ENCODE measurements at places on chromosomes 1 and 21.

DNA sequence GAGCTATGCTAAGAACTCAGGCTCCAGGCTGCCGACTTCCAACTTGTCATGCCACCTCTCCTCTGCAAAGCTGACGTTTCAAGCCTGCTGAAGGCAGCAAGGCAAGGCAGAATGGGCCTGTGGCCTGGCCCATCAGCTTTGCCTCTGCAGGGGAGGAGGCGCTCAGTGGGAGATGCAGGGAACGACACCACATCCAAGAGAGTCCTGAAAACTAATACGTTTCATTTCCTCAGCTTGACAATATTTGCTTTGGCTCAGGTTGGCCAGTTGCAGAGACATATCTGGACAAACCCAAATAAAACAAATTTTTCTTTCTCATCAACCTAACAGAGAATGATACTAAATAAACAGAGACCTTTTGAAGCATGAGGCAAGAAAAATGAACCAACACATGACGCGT lies 35.3 kb downstream of the BEND5 start:
- no peak for DNase-seq

DNA sequence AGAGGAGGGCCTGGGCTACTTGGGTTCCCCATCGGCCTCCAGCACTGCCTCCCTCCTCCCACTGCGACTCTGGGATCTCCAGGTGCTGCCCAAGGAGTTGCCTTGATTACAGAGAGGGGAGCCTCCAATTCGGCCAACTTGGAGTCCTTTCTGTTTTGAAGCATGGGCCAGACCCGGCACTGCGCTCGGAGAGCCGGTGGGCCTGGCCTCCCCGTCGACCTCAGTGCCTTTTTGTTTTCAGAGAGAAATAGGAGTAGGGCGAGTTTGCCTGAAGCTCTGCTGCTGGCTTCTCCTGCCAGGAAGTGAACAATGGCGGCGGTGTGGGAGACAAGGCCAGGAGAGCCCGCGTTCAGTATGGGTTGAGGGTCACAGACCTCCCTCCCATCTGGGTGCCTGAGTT lies 24.4 kb downstream of the EIF2D start:
- DNase-seq = no peak

GRCh38 chr1:38992412-38993111 lies 1.5 kb downstream of the AKIRIN1 start:
- no peak for DNase-seq

DNA sequence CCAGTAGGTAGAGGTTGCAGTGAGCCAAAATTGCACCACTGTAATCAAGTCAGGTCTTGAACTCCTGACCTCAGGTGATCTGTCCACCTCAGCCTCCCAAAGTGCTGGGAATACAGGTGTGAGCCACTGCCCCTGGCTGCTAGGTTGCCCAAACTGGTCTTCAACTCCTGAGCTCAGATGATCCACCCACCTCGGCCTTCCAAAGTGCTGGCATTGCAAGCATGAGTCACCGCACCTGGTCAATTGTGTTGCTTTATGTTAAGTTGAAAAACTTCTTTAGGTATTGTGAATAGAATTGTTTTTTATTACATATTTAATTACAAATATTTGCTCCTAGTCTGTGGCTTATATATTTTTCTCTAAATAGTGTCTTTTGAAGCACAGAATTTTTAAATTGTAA lies 80.5 kb downstream of the PRKAB2 start:
- no peak for DNase-seq

DNA sequence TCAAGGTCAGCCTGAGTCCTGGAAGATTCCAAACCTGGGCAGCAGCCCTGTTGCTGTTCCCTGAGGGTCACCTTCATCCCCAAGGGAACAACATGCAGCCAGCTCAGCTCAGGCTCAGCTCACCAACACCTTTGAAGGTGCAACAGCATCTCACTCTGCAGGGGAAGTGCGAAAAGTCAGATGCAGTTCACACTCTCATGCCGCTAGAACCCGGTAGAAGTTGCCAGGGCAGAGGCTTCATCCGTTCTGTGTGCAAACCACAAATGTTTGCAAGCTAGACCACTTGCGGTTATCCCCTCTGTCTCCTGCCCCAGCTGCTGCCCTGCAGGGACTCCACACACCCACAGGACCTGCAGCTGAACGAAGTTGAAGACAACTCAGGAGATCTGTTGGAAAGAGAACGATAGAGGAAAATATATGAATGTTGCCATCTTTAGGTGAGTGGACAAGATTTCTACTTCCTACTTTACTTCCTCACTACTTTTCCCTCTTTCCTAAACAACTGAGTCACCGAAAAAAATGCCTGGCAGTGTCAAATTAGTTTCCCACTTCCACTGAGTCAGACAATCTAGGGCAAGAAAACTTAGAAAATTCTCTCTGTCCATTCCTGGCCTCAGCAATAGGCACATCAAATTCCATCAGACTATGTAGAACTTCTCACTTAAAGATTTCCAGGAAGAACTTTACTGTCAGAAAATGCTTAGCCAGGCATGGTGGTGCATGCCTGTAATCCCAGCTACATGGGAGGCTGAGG lies 1.8 kb upstream of the FCRL6 start:
- no peak for DNase-seq

GRCh38 chr1:104196136-104196535 lies 446.4 kb downstream of the AMY1C start:
- DNase-seq = no peak

DNA sequence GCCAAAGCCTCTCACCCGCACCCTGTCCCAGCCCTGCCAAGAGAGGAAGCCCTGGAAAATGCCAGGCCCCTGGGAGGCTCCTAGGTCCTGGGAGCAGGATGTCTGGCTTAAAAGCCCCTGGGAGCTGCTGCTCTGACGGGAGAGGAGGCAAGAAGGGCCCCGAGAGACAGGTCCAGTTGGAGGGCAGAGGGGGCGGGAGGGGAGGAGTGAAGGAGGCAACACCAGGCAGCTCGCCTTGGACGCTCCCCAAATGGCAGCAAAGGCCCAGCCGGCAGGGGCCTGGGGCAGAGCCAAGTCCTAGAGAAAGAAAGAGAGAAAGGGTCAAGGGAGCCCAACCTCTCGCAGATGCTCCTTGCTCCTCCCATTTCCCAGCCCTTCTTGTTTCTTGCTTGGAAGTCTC lies 6.8 kb downstream of the ETV3L start:
- DNase-seq = no peak

GRCh38 chr1:67372136-67372535 lies 58.1 kb downstream of the SERBP1 start:
- DNase-seq = no peak

GRCh38 chr1:9701665-9702064 lies 50.1 kb downstream of the PIK3CD start:
- no peak for DNase-seq

DNA sequence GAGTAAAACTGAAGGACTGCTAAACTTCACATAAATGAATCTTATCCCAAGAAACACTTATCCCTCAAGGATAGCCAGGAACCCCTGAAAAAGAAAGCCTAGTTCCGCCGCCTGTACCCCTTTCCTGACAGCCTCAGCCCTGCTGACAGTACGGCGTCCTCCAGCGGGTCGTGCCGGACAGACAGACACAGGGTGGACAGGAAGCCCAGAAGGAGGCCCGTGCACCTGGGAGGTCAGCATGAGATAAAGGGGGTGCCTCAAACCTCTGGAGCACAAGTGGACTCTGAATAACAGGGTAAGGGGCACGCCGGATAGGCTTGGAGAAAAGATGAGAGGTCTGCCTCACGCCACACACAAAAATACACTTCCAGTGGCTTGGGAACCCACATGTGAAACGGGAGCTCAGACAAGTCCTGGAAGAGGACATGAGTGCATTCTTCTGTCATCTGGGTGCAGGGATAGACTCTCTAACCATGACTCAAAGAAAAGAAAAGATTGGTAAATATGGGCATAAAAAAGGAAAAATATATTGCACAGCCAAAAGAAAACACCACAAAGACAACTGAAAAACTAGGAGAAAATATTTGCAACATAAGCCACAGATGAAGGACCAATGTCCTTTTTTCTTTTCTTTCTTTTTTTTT lies 17.3 kb upstream of the ADARB1 start:
- no peak for DNase-seq

DNA sequence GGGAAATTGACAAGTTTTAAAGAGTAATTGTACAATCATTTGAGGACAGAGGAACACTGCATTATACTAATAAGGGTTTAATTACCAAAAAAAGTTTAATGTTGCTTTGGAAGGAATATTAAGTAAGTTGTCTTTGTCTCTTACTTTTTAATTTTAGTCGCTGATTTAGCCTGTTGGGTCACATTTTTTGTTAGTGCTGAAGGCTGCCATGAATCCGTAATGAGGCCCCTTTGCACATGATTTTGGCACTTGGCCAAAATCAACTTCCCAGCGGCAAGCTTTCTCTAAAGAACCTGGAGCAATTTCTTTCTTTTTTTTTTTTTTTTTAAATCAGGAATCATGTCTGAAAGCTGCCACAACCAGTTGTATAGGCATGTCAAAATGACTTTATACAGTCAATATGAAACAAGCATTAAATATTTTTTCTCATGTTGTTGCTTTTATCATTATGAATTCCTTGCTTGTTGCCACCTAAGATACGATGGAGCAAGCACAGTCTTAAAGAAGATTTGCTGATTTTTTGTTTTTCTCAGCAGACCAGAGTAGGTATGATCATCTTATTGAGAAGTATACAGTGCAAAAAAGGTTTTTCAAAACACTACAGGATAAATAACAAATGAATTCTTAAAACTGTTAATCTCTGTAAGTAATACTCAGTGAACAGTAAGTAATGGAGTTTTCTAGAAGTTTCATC lies 690.4 kb downstream of the USP25 start:
- DNase-seq = peak; percentile 16

DNA sequence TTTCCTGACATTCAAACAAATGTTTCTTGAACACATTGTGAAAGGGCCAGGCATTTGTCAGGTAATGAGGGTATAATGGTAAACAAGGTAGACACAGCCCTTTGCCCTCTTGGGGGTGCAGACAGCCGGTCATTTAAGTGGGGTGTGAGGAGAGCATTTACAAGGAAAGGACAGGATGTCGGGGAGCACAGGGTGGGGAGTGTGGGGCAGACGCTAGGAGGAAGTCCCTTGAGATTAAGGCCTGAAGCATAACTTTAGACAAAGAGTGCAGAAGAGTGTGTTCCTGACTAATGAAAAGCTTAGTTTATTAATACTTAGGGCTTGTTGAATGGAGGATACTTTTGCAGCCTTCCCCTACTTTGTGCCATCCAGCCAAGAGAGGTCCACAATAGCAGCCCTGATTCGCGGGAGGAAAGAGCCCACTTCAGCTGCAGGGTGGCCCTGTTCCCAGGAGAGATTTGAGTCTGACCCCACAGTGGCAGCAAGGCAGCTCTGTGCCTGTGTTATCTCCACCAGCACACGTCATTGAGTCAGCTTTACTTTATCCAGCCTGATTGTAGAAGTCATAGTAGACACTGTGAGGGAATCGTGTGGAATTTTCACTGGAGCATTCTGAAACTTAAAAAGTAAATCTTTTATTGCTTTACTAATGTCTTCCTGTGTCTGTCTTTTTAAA lies 35.1 kb downstream of the MPZL1 start:
- DNase-seq = peak; percentile 59

- DNase-seq = no peak
Measured at GRCh38 chr1:154628121-154628405, 20.1 kb upstream of the ADAR start.

DNA sequence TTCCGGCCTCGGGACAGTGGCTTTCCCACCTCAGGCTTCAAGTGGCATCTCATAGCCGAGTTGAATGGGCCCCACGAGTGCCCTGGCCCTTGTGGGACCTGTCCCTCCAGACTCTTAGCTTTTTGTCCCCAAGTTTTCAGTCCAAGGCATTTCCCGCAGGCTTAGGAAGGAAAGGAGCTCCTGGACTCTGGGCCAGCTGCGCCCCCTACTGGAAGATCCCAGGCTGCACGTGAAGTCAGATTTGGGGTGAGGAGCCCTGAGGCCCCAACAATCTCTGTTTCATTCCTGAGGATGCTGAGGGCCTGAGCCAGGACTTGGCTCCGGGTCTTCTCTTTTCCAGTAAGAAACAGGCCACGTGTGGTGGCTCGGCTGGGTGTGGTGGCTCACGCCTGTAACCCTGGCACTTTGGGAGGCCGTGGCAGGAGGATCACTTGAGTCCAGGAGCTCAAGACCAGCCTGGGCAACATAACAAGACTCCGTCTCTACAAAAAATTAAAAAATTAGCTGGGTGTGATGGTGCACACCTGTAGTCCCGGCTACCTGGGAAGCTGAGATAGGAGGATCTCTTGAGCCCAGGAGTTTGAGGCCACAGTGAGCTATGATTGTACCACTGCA lies 67.4 kb downstream of the ARHGEF10L start:
- DNase-seq = peak; percentile 47

DNA sequence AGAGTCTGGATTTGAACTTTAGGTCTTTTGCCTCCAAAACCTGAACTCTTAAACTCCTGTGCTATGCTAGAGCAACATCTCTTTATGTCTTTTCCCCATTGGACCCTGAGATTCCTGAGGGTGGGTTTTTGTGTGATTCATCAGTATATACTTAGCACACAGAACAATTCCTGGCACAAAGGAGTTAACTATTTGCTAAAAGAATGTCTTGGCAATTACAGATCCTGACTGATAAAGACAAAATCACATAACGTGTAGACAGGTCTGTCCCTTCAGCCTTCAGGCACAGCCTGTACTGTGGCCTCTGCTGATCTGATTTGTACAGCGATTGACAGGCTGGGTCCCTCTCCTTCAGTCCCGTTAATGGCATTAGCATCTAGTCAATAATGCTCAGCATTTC lies 162.4 kb upstream of the BEND5 start:
- DNase-seq = no peak

GRCh38 chr1:154236855-154237254 lies 16.1 kb downstream of the UBAP2L start:
- no peak for DNase-seq

- DNase-seq = no peak
Measured at GRCh38 chr1:55214212-55214933, 791 bp downstream of the USP24 start.

- DNase-seq = no peak
Measured at GRCh38 chr1:71080230-71080738, 551 bp downstream of the ZRANB2 start.

GRCh38 chr1:41483001-41483850 lies 1.3 kb downstream of the EDN2 start:
- no peak for DNase-seq

- DNase-seq = peak; percentile 28
Measured at GRCh38 chr1:196733091-196733970, 41.3 kb upstream of the CFHR3 start.

GRCh38 chr1:114512595-114513280 lies 1.7 kb upstream of the TRIM33 start:
- no peak for DNase-seq

- DNase-seq = no peak
Measured at GRCh38 chr1:61425040-61425439, 299.9 kb downstream of the TM2D1 start.

- peak; percentile 9 for DNase-seq
Measured at GRCh38 chr1:220271706-220272046, 577 bp downstream of the RAB3GAP2 start.

DNA sequence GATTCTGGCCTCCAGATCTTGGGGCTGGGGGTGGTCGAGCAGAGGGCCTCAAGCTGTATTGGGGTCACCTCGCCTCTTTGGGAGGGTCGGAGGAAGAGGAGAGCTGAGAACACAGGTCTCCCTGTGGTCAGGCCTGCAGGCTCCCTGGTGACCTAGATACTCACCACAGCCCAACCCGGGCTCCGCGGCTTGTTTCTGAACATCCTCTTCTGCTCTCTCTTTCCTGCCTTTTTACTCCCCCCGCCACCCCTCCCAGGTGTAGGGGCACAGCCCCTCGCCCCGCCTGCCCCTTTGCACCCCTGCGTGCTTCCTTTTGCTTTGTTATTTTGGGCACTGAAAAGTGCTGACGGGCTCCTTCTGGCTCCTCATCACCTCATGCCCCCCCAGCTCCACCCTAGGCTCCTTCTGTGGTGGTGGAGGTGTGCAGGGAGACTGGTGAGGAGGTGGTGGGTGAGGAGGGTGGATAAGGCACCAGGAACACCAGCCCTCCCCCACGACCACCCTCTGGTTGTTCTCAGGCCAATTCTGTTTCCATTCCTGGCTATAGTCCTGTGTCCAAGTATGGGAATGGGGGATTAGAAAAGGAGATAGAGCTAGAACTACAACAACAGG lies 10.6 kb upstream of the LINGO4 start:
- no peak for DNase-seq
